ENCODE measurements at places on chromosomes 6 and 20. TPM values are rescaled to one million over a fixed set of nuclear protein-coding genes. Genes with fewer than 3 reads are reported as not detected.

DNA sequence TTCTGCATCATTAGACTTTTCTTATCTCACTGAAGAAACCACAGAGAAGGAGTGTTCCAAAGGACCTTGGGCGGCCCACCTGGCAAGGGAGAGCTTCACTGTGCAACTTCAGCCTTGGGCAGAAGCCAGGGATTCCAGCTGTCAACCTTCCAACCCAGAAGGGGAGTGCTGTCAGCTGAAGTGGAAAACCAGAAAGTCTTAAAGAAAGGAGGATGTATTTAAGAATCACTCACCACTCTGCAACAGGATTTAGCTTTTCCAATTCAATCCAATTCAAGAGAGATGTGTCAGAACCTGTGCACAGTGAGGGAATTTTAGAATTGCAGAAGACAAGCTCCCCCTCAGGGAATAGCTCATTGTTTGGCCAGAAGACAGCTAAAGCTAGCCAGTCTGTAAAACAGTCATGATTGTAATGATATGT lies 553.7 kb downstream of the CD83 start:
- no peak for DNase-seq

- no peak for DNase-seq
These were observed 223.3 kb downstream of the TMEM242 start for GRCh38 chr6:157099912-157100593.

GNMT gene
- 0.59 TPM for total RNA-seq

MROH8 gene
- total RNA-seq, result 4.3 TPM

DNA sequence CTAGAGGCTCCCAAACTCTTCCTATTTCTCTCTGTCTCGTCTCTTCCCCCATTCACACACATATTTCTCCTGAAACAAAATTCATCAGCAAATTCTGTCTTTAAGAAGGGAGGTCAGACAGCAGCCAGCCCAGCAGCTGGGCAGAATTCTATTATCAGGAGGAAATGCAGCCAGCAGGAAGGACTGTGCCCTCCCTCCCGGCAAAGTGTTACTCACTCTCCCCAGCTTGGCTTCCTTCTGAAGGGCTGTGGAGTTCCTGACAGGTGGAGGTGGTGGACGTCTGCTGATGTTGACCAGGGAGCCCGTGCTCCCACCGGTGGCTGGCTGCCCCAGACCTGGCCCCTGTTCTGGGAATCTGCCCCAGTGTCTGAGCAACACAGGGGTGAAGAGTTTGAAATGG lies 37.3 kb downstream of the KCNB1 start:
- DNase-seq, result peak; percentile 18

GRCh38 chr20:19932170-19932667 lies 84.9 kb upstream of the NAA20 start:
- DNase-seq, result no peak

BTN1A1 gene
- total RNA-seq, result 1.4 TPM

GRCh38 chr6:22081709-22082108 lies 215.1 kb downstream of the PRL start:
- no peak for DNase-seq

- no peak for DNase-seq
These were observed 227.4 kb downstream of the TMEM200A start for GRCh38 chr6:130593200-130593599.
